ENCODE measurements at places on chromosomes 6 and 20. TPM values are rescaled to one million over a fixed set of nuclear protein-coding genes. Genes with fewer than 3 reads are reported as not detected.

Gene TINAG
- 8.8 TPM for total RNA-seq

DNA sequence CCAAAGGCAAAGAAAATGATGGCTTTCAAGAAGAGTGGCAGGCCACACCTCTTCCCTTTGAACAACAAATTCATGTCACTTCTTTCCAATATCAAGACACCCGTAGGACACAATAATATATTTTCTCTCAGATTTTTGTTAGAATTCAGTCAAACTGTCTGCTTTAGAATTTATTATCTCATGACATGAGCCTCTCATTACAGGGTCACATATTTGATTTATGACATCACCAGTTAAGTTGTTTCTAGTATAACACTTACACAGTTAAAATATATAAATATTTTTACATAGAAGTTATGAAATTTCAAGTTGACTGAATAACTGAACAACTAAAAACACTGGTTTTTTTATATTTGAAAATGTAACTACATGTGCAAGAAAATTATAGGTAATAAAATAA, 320.6 kb upstream of the AGPAT4 start:
- no peak for DNase-seq

GRCh38 chr6:43765776-43766499, 4.1 kb upstream of the VEGFA start:
- no peak for DNase-seq

DNA sequence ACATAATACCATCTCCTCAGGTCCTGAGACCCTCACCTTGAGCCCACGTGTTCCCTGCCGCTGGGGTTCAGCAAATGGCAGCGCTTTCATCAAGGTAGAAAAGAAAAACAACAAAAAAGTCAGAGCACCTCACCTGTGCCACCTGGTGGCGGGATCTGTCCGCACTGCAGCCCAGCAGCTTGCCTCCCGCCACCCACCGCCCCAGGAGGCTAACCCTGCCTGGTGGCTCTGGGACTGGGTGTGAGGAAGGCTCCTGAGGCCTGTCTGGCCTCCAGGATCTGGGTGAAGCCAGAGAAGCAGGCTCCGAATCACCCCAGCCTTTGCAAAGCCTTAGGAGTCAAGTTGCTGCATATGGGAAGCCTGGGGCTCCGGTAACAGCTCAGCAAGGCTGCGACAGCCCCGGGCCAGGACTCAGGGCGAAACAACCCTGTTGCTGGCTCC, 270.8 kb downstream of the BMP7 start:
- DNase-seq = no peak

DNA sequence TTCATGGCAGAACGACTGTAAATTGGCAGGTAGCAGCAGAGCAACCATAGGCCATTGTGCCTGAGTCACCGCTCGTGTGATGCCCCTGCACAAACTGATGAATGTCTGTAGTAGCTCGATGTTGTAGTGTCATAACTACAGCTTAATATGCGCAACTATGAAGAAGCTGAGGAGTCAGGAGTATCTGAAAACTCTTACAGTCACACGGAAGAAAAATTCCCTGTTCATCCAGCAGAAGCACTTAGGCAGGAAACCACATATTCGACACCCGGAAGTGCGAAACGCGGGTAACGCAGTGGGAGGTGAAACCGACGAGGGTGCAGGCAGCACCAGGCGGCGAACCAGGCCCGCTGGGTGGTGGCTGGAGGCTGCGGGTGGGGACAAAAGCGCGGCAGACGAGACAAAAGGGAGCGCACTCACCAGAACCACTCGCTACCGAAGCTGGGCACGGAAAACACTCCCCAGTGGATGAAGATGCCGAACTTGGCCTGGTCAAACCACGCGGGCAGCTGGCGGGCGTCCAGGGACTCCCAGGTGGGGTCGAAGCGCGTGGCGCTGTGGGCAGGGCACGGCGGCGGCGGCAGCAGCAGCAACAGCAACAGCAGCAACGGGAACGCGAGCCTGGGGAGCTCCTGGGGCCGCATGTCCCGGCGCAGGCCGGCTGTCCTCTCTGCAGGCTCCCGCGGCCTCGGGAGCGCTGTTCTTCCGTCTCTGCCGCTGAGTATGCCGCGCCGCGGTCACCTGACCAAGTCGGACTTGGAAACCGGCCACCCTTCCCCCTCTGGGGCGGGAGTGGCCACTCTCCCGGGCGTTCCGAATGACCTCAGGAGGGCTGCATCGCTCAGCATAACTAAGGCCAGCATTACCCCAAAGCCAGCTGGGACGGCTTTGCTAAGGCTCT, at the start of gene FUCA2:
TSS of gene FUCA2 (minus strand) at position 730 of the 901 bp plus-strand sequence. CDS start at position 644, 86 bp downstream.
- peak; percentile 93 for DNase-seq

DNA sequence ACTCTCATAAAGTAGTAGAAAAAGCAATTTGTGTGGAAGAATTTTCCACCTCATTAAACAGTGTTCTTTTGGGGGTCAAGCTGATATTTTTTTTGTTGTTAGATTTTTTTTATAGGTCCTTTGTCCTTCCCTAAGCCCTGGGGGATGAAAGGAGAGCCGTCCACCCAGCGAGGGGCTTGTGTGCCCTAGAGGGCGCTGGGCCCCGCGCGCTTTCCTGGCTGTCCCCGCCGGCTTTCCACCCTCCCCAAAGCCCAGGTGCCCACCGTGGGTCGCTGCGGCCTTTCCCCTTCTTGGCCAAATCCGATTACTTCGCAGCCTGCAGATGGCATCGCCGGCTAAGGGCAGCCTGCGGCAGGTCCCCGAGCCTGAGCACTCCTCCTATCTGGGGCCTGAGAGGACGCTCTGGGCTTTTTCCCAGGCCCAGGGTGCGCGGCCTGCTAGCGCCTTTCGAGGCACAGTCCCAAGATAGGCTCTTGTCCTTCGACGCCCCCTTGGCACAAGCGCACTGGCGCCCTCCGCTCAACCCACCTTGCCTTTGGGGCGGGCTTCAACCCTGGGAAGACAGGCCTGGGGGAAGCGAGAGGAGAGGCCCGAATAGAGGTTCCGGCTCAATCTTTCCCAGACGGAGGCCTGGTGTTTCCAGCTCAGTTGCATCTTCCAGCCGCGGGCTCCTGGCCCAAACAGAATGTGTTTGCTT, 33.6 kb downstream of the TFAP2A start:
- no peak for DNase-seq

Measured in mucosa of gallbladder (tissue), 1 donor.